Spleen (tissue), 13 donors: ENCODE measurements at places on chromosomes 12 and 14.

DNA sequence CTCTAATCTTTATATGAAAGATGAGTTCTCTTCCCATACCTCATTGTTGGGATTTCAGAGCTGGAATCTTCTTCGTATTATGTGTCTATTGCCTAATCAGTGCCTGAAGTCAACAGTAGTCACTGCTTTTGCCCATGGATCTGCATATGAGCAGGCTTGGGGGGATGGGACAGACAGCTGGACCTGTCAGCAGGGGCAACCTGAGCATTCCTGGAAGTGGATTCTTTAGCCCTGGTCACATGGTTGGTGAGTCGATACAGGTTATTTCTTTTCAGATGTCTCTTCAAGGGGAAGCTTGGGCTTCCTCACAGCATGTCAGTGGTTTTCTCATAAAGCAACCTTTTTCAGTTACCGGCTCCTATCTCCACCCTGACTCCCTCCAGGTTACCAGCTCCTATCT lies 97.3 kb upstream of the RBM19 start:
- H3K27me3 ChIP-seq, result no peaks in the 10 kb centered on the region
- no peak overlapping the region for H3K27ac ChIP-seq
- no peaks in the 10 kb centered on the region for H3K4me1 ChIP-seq
- H3K36me3 ChIP-seq, result no peaks in the 10 kb centered on the region
- no peak for DNase-seq

- H3K27me3 ChIP-seq, result no peaks in the 10 kb centered on the region
- H3K27ac ChIP-seq, result no peak overlapping the region
- H3K36me3 ChIP-seq, result peaks cover 27% of the 10 kb centered on the region
Observed at GRCh38 chr14:102223682-102224081, 81.3 kb downstream of the MOK start.

- DNase-seq, result no peak
- no peaks in the 10 kb centered on the region for H3K36me3 ChIP-seq
- H3K27me3 ChIP-seq, result no peaks in the 10 kb centered on the region
Observed at GRCh38 chr12:4556735-4557530, 5.1 kb upstream of the DYRK4 start.

DNA sequence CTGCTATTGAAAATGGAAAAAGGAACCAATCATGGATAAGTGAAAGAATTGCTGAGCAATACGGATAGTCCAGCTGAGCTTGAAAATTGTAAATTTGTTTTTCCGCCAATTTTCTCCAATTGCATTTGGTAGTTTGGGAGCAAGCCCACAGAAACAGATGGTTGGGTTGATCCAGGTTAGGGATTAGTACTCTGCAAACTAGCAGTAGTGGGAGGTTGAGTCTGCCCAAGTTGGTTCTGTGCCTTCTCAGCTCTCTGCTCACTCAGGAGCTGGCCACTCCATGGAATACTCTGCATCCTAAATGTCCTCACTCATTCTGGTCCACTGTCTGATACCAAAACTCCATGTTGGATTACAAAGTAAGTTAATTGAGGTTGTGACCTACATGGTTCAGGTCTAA lies 361.1 kb upstream of the ATP2B1 start:
- H3K27ac ChIP-seq, result no peak overlapping the region
- H3K4me3 ChIP-seq, result no peak overlapping the region
- DNase-seq, result no peak
- H3K36me3 ChIP-seq, result no peaks in the 10 kb centered on the region
- H3K4me1 ChIP-seq, result no peaks in the 10 kb centered on the region
- no peaks in the 10 kb centered on the region for H3K27me3 ChIP-seq

DNA sequence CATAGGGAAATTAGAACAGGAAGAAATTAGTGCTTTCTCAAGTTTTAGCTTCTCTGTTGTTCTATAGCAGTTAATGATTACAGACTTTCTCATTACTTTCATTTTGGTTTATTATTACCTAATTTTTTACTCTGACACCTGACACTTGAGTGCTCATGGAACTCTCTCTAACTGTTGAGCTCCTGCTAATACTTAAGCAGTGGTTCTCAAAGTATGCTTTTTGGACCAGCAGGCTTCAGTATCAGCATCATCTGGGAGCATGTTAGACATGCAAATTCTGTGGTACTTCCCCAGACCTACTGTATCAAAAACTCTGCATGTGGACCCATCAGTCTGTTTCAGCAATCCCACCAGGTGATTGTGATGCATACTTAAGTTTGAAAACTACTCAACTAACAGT lies 235.3 kb downstream of the CCDC91 start:
- no peak overlapping the region for H3K27ac ChIP-seq
- no peak for DNase-seq
- no peaks in the 10 kb centered on the region for H3K36me3 ChIP-seq
- H3K4me1 ChIP-seq, result no peaks in the 10 kb centered on the region

DNA sequence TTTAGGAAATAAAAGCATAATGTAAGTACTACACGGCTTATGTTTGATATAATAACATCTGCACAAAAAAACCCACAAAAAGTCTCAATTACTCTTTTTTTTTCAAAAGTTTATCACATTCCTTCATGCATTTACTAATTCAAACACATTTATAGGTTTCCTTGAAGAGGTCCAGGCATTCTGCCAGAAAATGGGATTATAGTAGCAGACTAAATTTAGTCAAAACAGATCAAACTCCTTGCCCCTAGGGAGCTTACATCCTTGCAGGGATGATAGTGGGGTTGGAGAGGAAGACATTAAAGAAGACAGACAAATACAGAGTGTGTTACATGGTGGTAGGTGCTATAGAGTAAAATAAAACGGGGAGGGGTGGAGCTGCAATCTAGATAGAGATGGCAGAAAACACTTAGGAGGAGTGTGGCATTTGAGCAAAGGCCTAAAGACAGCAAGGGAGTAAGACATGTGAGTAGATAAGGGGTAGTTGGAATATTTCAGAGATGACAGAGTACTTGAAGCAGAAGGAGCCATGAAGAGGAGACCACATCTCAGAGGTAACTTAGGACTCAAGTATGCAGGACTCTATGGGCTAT lies 266.9 kb downstream of the PPFIA2 start:
- no peaks in the 10 kb centered on the region for H3K27me3 ChIP-seq
- no peak for DNase-seq
- no peak overlapping the region for H3K4me3 ChIP-seq
- H3K27ac ChIP-seq, result no peak overlapping the region
- H3K36me3 ChIP-seq, result no peaks in the 10 kb centered on the region
- no peaks in the 10 kb centered on the region for H3K4me1 ChIP-seq

- H3K4me3 ChIP-seq, result no peak overlapping the region
- H3K36me3 ChIP-seq, result no peaks in the 10 kb centered on the region
- DNase-seq, result no peak
- peaks cover 15% of the 10 kb centered on the region for H3K4me1 ChIP-seq
- peaks cover 47% of the 10 kb centered on the region for H3K27me3 ChIP-seq
- H3K27ac ChIP-seq, result no peak overlapping the region
Observed at GRCh38 chr12:16610001-16610585, 4.1 kb upstream of the LMO3 start.

- H3K27ac ChIP-seq, result peak overlapping the region; percentile 44
- DNase-seq, result no peak
- peaks cover 92% of the 10 kb centered on the region for H3K36me3 ChIP-seq
- no peak overlapping the region for H3K4me3 ChIP-seq
Observed at GRCh38 chr12:48078901-48079300, 27.0 kb downstream of the SENP1 start.

- H3K36me3 ChIP-seq, result no peaks in the 10 kb centered on the region
- H3K4me1 ChIP-seq, result no peaks in the 10 kb centered on the region
- H3K27ac ChIP-seq, result no peak overlapping the region
- H3K27me3 ChIP-seq, result no peaks in the 10 kb centered on the region
- H3K4me3 ChIP-seq, result no peak overlapping the region
Observed at GRCh38 chr12:67426067-67426466, 156.9 kb downstream of the CAND1 start.

- H3K27ac ChIP-seq, result no peak overlapping the region
- H3K4me1 ChIP-seq, result no peaks in the 10 kb centered on the region
- no peak overlapping the region for H3K4me3 ChIP-seq
Observed at GRCh38 chr12:122161682-122162081, 12.3 kb downstream of the IL31 start.

DNA sequence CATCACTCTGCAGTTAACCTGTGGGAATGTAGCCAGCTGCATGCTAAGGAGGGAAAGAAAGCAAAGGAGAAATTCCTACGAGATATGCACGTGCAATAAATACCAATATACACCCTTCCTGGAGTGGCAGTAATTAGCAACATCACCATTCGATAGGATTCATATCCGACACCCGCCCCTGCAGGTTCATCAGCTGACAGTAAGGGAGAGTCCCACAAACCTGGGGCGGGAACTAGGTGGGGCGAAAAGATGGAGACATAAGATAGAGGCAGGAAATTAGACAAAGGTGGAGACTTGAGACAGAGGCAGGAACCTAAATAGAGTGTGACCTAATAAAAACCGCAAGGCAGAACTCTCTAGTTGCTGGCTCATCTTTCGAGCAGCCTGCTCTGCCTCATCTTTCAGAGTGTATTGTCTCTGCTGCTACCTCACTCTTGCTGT lies 51.6 kb downstream of the PLEKHG3 start:
- no peaks in the 10 kb centered on the region for H3K36me3 ChIP-seq
- no peaks in the 10 kb centered on the region for H3K27me3 ChIP-seq
- H3K27ac ChIP-seq, result no peak overlapping the region
- peaks cover 44% of the 10 kb centered on the region for H3K4me1 ChIP-seq
